ENCODE measurements at places on chromosomes 5 and 9.

GRCh38 chr9:132985071-132985350, 6.5 kb downstream of the GFI1B start:
- no peak for DNase-seq

GRCh38 chr5:157955541-157956172, 96.7 kb upstream of the CLINT1 start:
- no peak for DNase-seq

- DNase-seq = peak; percentile 4
Measured at GRCh38 chr5:158807946-158808345, 291.8 kb downstream of the EBF1 start.

- no peak for DNase-seq
Measured at GRCh38 chr5:32512926-32513325, 68.4 kb upstream of the ZFR start.

GRCh38 chr9:102135768-102136167, 397.3 kb upstream of the GRIN3A start:
- no peak for DNase-seq

GRCh38 chr9:132268725-132269352, 85.9 kb downstream of the SETX start:
- no peak for DNase-seq

DNA sequence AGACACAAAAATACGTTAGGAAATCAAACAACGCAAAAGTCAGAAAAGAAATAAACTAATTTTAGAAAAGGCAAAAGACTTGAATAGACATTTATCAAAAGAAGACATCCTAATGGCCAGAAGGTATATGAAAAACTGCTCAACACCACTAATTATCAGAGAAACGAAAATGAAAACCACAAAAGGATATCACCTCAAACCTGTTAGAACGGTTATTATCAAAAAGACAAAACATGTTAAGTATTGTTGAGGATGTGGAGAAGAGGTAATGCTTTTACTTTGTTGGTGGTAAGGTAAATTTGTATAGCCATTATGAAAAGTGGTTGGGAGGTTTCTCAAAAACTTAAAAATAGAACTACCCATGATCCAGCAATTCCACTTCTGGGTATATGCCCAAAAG, 230.0 kb upstream of the RGMB start:
- DNase-seq = no peak

GRCh38 chr5:124606093-124606492, 140.3 kb downstream of the ZNF608 start:
- no peak for DNase-seq

GRCh38 chr9:92983984-92984589, 36.8 kb downstream of the FGD3 start:
- DNase-seq = no peak

- DNase-seq = no peak
Measured at GRCh38 chr5:134512661-134512999, 12.8 kb upstream of the JADE2 start.

- DNase-seq = no peak
Measured at GRCh38 chr9:36864491-36865410, 169.3 kb downstream of the PAX5 start.

DNA sequence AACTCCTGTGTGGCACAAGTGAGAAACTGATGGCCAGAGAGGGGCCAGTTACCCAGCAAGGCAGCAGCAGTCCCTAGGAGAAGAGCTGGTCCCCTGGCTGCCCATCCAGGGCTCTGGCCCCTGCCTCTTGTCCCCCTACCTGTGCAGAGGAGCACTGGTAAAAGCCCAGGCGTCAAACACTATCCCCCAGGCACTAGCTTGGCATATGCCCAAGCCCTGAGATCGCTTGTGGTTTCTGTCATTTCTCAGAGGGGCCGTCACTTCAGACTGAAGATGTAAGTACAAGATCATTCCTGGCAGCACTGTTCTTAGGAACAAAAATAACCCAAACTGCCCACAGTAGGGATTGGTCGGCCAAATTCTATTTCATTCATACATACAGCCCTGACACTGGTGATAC, 53.9 kb downstream of the COL15A1 start:
- no peak for DNase-seq

DNA sequence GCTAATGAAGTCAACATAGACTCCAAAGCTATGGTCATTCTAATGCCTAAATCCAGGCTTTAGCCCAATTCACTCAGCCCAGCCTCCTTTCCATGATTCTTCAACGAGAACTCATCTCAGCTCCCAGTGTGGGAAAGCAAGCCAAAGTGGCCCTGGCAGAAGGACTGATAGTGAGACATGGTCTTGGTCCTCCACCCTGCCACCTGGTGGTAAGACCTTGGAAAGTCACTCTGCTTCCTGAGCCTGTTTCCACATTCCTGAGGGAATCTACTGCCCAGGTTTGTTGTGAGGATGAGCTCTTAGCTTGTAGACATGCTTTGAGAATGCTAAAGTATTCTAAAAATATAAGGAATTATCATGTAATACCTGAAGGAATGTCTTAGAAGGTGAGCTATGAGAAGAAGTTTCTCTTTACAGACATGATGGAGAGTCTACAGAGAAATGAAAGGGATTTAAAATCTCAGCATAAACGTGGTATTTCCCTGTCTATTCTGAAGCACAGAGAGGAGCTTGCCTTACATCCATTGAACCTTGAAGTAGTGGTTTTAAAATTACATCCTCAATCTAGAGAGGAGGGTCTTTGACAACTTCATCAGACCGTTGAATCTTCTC, 173.5 kb downstream of the TRIM32 start:
- no peak for DNase-seq

GRCh38 chr9:87236546-87236945, 261.1 kb upstream of the DAPK1 start:
- no peak for DNase-seq

- peak; percentile 39 for DNase-seq
Measured at GRCh38 chr5:55172051-55172899, 702 bp downstream of the CDC20B start.

DNA sequence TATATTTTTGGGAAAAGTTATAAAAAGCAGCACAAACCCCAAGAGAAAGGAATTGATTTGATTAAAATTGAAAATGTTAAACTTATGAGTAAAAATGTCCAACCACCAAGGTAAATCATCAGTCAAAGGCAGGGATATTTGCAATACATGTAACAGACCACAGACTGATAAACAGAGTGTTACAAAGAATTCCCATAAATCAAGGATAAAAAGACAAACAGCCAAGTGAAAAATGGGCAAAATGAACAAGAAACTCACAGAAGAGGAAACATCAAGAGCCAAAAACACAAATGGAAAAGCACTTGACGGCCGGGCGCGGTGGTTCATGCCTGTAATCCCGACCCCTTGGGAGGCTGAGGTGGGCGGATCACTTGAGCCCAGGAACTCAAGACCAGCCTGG, 81.3 kb upstream of the HRH2 start:
- DNase-seq = no peak

DNA sequence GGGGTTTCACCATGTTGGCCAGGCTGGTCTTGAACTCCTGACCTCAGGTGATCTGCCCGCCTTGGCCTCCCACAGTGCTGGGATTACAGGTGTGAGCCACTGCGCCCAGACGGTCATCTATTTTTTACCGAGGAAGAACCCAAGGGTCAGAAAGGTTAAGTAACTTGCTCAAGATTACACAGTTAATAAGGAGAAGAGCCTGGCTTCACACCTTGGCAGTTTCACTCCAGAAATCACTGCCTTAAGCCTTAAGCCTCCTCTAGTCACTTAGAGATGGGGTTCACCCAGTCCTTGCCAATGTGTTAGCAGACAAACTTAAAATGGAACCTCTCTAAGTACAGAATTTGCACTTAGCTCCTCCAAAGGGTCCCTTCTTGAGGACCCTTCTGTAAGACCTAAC, 116.3 kb downstream of the PTTG1 start:
- DNase-seq = no peak

GRCh38 chr9:94740145-94740840, 13.8 kb downstream of the AOPEP start:
- no peak for DNase-seq

DNA sequence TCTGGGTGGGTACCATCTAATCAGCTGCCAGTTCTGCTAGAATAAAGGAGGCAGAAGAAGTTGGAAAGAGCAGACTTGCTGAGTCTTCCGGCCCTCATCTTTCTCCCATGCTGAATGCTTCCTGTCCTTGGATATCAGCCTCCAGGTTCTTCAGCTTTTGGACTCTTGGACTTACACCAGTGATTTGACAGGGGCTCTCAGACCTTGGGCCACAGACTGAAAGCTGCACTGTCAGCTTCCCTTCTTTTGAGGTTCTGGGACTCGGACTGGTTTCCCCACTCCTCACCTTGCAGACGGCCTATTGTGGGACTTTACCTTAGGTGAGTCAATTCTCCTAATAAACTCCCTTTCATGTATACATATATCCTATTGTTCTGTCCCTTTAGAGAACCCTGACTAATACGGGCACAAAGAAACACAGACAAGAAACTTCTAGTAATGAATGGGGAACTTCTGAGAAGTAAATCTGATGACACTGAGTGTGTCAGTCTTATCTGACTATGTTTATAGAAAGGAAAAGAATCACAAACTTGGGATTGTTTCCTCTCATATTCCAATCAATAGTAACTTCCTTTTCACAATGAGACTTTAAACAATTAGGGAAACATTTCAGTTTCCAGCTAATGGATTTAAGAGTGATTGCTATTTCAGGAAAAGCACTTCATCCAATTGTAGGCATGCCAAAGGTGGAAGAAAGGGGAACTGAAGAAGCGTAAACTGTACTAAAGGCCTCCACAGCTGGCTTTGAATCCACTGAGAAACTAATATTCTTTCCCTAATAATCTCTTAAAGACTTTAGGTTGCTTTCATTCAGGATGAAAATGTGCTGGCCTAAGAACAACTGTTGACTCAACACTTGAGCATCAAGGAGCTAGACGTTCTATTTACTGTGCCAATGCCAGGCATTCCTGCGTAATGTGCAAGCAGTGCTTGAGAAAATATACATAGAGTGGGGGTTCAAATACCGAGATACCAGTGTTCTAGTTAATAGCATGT, 127.9 kb upstream of the PTGER4 start:
- peak; percentile 77 for DNase-seq
